Psoas muscle (tissue), 8 donors: ENCODE measurements at places on chromosomes 5 and 9. TPM values are rescaled to one million over a fixed set of nuclear protein-coding genes. Genes with fewer than 3 reads are reported as not detected.

FGF18 gene
- polyA plus RNA-seq: 0.14 TPM

THBS4 gene
- polyA plus RNA-seq: 18.6 TPM

FAM200C gene
- 8.5 TPM for polyA plus RNA-seq

CDH10 gene
- not detected for polyA plus RNA-seq

UIMC1 gene
- 15.4 TPM for polyA plus RNA-seq

FOXD4L5 gene
- polyA plus RNA-seq: not detected

PTGDS gene
- polyA plus RNA-seq: 37.8 TPM

FAM114A2 gene
- 23.2 TPM for polyA plus RNA-seq

ZFP37 gene
- 0.77 TPM for polyA plus RNA-seq

FIBCD1 gene
- polyA plus RNA-seq: 0.01 TPM

KCTD16 gene
- polyA plus RNA-seq: not detected

ARSI gene
- not detected for polyA plus RNA-seq

ACTBL2 gene
- not detected for polyA plus RNA-seq

FAM221B gene
- polyA plus RNA-seq: not detected

SLC6A19 gene
- not detected for polyA plus RNA-seq

HMCN2 gene
- 8.0 TPM for polyA plus RNA-seq

PRDM9 gene
- polyA plus RNA-seq: not detected

MEGF10 gene
- polyA plus RNA-seq: 2.2 TPM

CRHBP gene
- polyA plus RNA-seq: 0.03 TPM

JAKMIP2 gene
- 0.06 TPM for polyA plus RNA-seq

C1QTNF2 gene
- polyA plus RNA-seq: 0.40 TPM

WDR31 gene
- 0.76 TPM for polyA plus RNA-seq

YTHDC2 gene
- polyA plus RNA-seq: 6.5 TPM

CD274 gene
- polyA plus RNA-seq: 0.69 TPM

COX7C gene
- 1,731 TPM for polyA plus RNA-seq

DAB2IP gene
- 14.1 TPM for polyA plus RNA-seq

EXOSC2 gene
- 15.5 TPM for polyA plus RNA-seq

PCDHGC5 gene
- polyA plus RNA-seq: 0.08 TPM

DMXL1 gene
- polyA plus RNA-seq: 5.1 TPM

GADD45G gene
- polyA plus RNA-seq: 30.7 TPM

IL5 gene
- polyA plus RNA-seq: not detected
